ENCODE measurements at places on chromosomes 7 and 10.
A peak's percentile ranks its signal among the peaks of the same experiment; 100 is the strongest.

- DNase-seq: no peak
Measured at GRCh38 chr7:51312951-51313737, 3.5 kb downstream of the COBL start.

- DNase-seq: no peak
Measured at GRCh38 chr7:2974093-2974819, 69.4 kb downstream of the CARD11 start.

GRCh38 chr10:34650156-34650555 lies 164.9 kb downstream of the PARD3 start:
- no peak for DNase-seq

- no peak for DNase-seq
Measured at GRCh38 chr7:31705377-31705776, 18.4 kb downstream of the PPP1R17 start.

DNA sequence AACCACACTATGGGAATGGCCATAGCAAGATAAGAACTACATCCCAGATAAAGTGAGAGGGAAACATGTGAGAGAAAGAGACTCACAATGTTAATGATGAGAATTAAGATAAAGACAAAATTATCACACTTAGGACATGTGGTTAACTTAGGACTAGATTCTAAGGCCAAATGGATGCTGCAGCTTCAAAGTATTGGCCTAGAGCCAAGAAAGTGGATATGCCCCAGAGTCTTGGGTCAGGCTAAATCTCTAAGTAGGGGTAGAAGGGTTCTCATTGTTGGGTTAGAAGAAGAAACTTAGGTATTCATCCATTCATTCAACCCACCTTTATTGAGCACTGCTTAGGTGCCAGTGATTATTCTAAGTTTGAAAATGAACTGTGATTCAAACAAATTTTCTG lies 818.0 kb downstream of the PHTF2 start:
- DNase-seq: no peak

GRCh38 chr7:35869810-35870209 lies 69.0 kb downstream of the SEPTIN7 start:
- DNase-seq: no peak

- peak; percentile 73 for DNase-seq
Measured at GRCh38 chr7:31114593-31115343, 62.7 kb downstream of the ADCYAP1R1 start.

DNA sequence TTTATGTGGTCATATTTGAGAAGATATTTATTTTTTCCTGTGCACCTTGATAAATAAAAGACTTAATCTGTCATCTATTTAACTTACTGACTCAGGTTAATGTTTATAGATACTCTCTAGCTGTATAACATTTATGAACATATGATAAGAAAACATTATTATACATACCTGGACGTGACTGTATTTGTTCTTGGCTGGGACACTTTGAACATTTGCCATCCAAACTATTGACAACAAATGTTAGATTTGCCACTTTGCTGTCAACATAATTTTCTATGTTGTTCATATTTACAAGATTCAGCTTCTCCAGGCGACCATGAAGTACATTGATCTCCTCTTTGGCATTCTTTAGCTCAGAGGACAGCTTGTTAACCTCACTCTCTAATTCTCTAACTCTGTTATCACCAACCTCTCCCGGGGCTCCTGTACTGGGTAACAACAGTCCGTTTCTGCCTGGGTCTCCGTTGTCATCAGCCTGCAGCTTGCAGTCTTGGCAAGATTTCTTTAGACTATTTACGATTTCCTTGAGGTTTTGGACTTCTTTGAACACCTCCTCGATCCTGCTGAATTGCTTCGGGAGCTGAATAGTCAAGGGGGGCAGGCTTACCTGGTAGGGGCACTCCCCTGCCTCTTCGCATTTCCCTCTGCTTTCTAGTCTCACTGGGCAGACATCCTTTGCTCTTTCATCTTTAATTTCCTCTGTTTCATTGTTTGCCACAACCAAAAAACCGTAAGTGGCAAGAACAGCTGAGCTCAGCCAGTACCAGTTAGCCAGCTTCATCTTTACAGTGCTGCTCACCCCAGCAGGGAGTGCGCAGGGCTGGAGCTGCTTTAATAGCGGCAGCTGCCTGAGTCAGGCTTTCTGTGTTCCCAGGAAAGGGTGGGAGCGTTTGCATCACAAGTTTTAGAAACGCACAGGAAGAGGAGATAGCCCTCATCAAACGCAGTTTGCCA lies at the start of gene FGL2:
FGL2 (minus strand) TSS at position 807 of the 954 bp plus-strand sequence; CDS start at position 781, 26 bp downstream.
- peak; percentile 2 for DNase-seq

GRCh38 chr7:38675494-38676106 lies 44.4 kb upstream of the AMPH start:
- DNase-seq: no peak

DNA sequence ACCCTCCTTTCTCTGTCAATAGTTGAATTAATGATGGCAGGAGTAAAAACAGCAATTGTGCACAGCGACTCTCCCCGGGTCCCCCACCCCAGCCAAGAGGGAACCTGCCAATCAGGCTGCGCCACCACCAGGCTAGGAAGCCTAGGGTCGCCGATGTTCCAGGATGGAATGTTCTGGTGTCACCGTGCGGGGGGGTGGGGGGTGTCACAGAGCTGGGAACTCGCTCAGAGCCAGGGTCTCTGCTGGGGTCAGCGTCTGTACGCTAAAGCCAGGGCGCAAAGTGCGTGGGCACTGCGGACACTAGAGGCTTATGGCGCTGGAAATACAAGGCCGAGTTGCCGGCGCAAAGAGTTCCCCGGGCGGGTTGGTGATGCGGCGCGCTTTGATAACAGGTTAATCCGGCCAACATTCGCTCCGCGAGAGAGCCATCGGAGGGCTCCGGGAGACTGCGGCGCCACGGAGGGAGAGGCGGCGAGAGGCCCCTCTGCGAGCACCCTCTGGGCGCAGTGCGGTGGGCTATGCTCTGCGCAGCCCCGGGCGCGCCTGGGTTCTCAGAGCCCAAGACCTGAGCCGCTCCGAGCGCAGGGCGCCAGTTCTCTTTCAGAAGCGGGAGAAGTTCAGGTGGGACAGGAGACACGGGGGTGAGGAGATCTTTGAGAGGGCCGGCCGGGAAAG lies 192.3 kb downstream of the EMX2 start:
- no peak for DNase-seq

- no peak for DNase-seq
Measured at GRCh38 chr7:69699931-69700330, 101.7 kb downstream of the AUTS2 start.

GRCh38 chr10:28796606-28797512 lies 119.5 kb downstream of the BAMBI start:
- DNase-seq: no peak

DNA sequence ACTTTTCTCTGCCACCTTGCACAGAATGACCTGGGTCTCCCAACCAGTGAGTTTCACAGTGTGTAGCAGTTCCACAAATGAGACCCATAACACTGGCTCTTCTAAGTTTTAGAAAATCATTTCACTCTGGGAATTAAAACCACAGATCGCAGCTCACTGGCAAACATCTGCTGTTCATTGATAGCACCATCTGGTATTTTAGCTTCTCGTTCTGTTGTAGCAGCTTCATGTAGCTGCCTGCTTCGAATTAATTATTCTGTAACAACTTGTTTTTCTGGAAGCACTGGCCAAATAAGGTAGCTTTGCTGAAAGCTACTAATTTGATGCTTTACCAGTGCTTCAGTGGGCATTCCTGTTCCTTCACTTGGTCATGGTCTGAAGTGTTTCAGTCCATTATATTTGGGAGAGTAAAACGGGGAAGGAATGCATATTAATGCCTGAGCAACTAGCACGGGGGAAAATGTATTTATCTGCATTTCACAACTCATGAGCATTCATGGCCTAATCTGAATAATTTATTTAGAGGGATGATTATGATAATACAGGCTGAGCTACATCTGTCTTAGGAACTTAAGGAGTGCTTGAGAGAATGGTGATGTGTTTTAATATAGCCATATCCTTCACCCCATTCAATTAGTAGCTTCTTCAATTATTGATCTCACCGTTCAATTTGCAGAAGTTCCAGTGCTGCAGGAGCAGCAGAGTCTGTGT lies 447.4 kb downstream of the XPNPEP1 start:
- DNase-seq: no peak

- no peak for DNase-seq
Measured at GRCh38 chr7:105320896-105321295, 67.8 kb downstream of the SRPK2 start.

DNA sequence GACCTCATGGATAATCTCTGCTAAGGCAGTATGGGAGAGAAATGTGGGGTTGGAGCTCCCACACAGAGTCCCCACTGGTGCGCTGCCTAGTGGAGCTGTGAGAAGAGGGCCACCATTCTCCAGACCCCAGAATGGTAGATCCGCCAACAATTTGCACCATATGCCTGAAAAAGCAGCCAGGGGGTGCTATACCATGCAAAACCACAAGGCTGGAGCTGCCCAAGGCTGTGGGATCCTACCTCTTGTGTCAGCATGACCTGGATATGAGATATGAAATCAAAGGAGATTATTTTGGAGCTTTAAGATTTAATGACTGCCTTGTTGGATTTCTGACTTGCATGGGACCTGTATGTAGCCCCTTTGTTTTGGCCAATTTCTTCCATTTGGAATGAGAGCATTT lies 27.0 kb upstream of the SAMD9L start:
- no peak for DNase-seq

DNA sequence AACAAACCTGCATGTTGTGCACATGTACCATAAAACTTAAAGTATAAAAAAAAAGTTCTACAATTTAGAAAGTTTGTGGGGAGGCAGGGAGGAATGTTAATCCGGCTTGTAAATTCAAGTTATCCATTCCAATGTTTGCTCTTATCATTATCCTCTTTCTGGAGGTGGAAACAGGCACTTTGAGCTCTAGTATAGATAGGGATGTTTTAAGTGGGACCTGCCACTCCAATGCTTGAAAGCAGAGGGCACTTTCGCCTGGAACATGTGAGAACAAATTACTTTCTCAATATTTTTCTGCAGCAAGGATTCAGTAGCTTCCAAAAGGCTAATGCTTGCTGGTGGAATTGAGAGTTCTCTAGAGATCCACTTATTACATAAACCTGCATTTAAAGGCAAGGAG lies 45.6 kb downstream of the FEZF1 start:
- no peak for DNase-seq

GRCh38 chr10:72353028-72353964 lies 1.4 kb downstream of the DNAJB12 start:
- DNase-seq: peak; percentile 58

GRCh38 chr10:133359972-133360610 lies 2.3 kb upstream of the FUOM start:
- DNase-seq: no peak

GRCh38 chr7:66894463-66895080 lies 26.5 kb upstream of the TMEM248 start:
- DNase-seq: peak; percentile 36

DNA sequence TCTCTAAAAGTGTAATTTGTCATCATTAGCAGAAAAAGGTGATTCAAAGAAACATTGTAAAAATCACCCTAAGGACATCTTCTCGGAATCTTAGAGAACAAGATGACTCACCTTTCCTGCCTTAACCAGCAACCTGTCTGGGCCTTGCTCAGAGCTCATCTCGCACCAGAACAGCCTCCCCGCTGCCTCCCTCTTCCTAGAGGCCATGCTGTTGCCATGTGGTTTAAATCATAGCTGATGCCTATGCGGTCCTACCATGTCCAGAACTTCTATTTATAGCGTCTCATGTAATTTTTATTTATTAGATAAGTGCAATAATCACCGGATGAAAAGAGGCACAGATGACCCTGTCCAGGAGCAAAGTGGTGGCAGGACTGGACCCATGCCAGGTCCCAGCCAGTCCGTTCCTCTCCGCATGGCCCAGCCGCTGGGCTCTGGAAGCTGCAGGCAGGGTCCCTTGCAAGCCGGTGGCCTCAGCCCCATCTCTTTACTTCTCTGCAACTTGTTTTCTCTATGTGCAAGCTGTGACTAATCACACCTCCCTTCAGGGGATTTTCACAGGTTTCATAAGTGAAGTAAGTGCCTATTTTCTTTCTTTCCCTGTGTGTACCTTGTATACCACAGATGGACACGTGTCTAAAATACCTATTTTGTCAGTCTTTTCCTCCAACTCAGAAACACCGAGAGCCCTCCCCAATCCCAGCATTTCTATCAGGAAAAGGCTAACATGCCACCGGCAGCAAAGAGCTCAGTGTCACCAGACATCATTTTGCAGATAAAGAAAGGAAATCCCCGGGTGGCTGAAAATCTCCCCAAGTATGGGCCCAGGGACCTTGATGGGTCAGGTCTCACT lies 27.1 kb downstream of the KLF6 start:
- DNase-seq: no peak

DNA sequence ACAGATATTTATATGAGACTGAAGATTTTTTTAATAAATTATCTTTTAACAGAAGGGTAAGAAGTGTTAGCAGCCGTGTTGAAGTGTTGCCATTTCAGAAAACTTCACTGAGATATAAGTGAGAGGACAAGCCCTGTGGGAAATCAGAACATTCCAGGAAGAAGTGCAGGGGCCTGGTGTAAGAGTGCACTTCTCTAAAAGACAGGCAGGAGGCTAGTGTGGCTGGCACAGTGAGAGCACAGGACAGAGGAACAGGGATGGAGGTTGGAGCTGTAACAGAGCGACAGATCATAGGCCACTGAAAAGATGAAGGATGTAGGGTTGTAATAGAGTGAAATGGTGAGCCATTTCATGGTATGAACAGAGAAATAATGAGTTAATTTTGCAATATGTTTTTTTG lies 608.9 kb downstream of the SORCS1 start:
- no peak for DNase-seq

DNA sequence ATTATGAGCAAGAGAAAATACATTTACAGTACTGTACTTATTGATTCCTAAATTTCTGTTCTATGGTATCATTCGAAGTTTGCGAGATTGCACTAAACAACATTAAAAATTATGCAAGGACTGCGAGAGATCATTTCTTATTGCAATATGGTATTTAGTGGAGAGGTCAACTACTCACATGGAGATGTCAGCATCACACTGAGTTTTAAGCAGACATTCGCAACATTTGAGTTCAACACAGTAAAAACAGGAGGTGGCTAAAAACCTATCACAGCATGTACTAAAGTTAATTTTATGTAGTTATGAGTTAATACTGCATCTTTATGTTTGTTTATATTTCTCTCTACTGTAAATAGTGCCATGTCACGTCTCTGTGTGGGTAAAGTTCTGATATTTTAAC lies 53.5 kb downstream of the JMJD1C start:
- DNase-seq: no peak

- DNase-seq: peak; percentile 15
Measured at GRCh38 chr7:37388811-37389210, 59.9 kb downstream of the ELMO1 start.

DNA sequence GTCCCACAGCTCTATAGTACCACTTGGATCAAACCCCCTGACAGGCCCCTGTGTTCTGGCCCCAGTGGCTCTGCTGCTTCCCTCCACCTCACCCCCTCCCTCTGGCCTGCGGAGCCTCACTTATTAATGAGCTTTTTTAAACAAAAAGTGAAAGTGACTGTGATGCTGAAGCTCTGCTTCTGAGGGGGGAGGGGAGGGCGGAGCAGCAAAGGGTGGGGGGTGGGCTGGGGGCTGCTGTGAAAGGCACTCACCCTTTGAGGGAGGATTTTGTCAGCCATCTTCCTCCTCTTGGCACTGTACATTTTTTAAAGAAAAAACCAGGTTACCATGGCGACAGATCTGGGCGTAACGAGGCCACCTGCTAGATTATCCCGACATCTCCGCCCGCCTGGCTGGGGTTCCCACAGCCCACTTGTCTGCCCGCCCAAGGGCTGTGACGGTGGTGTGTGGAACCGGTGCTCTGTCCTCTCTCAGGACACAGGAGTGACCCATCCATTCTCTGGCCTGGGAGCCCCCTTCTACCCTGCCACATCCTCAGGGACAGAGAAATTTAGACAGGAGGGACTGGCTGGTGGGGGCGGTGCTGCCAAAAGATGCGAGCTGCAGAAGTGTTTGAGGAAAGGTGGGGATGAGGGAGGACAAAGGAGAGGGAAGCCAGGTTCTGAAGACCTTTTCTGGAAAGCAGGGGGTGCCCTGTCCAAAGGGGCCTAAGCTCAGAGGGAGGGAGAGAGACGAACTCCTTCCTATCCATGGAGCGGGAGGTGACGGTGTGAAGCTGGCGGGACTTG lies 4.9 kb downstream of the SMARCD3 start:
- DNase-seq: peak; percentile 21
